ENCODE measurements at places on chromosomes 5 and 9.

- DNase-seq, result no peak
These were observed 23.8 kb upstream of the ZNF622 start for GRCh38 chr5:16489322-16489791.

DNA sequence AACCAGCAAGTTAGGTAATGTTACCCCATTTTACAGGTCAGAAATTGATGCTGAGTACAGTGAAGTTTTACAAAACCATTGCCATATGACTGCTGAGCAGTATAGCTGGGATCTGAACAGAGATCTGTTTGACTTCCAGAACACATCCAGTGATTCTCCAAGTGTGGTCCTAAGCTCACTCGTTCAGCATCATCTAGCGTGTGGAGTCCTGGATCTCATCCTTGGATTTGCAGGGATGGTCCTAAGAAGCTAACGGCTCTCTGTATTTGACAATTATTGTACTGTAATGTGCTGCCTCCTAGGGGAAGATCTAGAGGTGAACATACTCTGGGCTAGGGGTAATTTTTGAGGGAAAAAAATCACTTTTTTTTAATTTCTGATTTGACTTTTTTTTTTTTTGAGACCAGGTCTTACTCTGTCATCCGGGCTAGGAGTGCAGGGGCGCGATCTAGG lies 1.4 kb downstream of the SLC26A2 start:
- peak; percentile 12 for DNase-seq

- DNase-seq, result no peak
These were observed 15.2 kb downstream of the NACC2 start for GRCh38 chr9:136079916-136080246.

GRCh38 chr5:81302596-81302995 lies 1.2 kb downstream of the ZCCHC9 start:
- DNase-seq, result no peak

GRCh38 chr9:37976714-37977477 lies 73.0 kb upstream of the SLC25A51 start:
- no peak for DNase-seq

DNA sequence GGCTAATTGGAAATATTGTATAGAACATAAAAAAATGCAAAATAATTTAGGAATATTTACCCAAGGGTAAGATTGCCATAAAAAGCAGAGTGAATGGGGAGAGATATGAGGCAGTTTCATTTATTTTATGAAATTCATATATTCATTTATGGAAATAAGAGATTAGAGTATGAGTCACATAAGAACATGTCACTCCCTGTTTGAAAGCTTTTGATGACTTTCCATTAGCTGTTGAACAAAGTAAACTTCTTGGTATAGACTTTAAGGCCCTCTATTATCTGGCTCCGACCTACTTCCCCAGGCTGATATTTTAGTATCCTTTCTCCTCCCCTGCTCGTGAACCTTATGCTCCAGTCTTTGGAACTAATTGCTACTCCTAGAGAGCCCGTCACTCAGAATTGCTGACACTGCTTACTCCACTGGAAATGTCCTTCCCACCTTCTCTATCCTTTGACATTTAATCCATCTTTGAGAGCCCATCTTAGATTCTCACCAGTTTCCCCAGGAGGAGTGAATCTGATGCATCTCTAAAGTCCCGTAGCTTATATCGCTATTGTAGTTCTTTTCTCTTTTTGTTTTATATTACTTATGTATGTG lies 8.9 kb upstream of the ACTBL2 start:
- DNase-seq, result no peak

GRCh38 chr9:125950880-125951471 lies 203.8 kb downstream of the PBX3 start:
- DNase-seq, result no peak

Data from NCI-H226 (cell line).